ENCODE measurements at places on chromosomes 2 and 18.

GRCh38 chr2:230905448-230906421 lies 19.3 kb downstream of the GPR55 start:
- DNase-seq = peak; percentile 60

- no peak for DNase-seq
Observed at GRCh38 chr2:55165626-55166025, 66.5 kb downstream of the CLHC1 start.

DNA sequence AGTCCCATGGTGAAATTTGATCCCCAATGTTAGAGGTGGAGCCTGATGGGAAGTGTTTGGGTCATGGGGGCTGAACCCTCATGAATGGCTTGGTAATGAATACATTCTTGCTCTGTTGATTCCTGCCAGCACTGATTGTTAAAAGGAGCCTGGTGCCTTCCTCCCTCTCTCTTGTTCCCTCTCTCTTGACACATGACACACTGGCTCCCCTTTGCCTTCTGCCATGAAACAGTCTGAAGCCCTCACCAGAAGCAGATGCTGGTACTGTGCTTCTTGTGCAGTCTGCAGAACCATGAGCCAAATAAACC lies 30.6 kb upstream of the EPC2 start:
- DNase-seq = no peak

GRCh38 chr2:9663008-9663879 lies 32.4 kb upstream of the YWHAQ start:
- no peak for DNase-seq

Data from stimulated activated CD4-positive, alpha-beta T cell treated with anti-CD3 and anti-CD28 coated beads, TNF-alpha, amount 100 ng/mL, for 4 hours (primary cell).